ENCODE measurements at places on chromosomes 5 and 9.

- DNase-seq = no peak
Observed at GRCh38 chr9:98359569-98359968, 104.1 kb upstream of the TBC1D2 start.

DNA sequence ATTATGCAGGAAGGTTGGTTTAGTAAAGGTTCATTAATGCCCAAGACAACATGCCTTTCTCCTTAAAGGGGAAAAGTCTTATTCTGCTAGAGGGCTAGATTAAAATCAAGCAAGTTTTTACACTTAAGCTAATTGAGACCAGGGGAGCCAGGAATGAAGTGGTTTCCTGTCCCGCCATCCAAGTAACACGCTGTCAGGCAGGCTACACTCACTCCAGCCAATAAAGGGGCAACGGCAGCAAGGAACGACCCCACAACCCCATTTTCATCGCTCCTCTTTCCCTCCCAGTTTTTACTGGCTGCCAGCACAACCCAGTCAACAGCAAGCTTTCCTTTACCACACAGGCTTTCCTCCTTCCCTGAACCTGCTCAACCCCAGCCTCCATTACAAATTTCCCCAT lies 225.1 kb downstream of the DCP2 start:
- no peak for DNase-seq

DNA sequence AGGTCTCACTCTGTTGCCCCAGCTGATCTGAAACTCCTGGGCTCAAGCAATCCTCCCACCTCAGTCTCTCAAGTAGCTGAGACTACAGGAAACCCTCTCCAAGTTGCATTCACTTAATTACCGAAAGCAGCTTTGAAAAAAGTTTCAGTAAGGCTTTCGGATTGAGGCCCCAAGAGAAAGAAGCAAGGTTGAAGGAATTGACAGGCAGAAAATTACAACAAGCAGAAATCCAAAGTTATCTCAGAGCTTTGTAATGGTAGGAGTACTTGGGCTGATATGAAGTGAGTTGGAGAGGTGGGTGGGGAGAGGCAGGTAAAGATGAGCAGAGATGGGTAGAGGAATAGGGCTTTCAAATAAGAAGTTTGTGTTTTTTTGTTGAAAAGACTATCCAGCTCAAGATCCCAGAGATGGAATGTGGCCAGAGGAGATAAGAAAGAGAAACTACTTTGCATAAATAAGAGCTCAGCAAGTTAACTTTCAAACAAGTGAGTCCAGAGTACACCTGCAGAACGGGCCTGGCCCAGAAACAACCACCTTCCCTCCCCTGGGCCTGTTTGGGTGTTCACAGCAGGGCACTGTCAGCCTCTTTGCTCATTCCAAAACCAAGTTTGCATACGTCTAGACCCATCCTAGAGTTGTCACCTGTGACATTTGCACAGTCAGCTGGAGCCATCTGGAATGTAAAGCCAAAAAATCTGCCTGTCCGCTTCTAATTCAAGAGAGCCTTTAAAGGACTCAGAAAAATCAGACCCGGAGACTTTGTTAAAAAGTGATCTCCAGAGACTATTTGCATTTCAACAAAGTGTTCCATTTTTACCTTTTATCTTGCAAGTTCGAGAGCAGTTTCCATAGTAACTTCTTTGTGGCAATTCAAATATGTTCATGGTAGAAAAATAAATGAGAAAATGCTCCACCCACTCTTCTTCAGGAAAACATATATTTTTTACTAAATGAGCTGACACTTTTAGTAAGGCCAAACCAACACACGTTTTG lies 2.2 kb upstream of the CLINT1 start:
- DNase-seq = no peak

GRCh38 chr5:130350131-130350530 lies 445.9 kb downstream of the CHSY3 start:
- DNase-seq = no peak

DNA sequence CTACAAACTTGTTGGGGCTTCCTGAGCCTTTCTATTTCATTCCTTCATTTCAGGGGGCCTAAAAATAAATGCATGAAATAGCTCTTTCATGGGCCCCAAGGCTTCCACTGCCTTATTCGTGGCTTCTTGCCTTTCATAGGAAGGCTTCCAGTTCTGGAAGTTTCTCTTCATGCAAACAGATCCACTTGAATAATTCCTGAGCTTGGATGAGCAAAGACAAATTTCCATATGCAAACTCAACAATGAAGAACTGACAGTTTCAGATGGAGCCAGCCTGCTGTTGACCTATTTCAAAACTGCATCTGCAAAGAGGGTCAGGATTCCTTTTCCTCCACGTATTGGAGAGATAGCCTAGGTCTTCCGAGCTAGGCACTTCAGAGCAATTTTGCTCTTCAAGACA lies 142.1 kb downstream of the MLLT3 start:
- DNase-seq = no peak

- no peak for DNase-seq
Observed at GRCh38 chr9:105833271-105833975, 139.1 kb downstream of the TMEM38B start.

DNA sequence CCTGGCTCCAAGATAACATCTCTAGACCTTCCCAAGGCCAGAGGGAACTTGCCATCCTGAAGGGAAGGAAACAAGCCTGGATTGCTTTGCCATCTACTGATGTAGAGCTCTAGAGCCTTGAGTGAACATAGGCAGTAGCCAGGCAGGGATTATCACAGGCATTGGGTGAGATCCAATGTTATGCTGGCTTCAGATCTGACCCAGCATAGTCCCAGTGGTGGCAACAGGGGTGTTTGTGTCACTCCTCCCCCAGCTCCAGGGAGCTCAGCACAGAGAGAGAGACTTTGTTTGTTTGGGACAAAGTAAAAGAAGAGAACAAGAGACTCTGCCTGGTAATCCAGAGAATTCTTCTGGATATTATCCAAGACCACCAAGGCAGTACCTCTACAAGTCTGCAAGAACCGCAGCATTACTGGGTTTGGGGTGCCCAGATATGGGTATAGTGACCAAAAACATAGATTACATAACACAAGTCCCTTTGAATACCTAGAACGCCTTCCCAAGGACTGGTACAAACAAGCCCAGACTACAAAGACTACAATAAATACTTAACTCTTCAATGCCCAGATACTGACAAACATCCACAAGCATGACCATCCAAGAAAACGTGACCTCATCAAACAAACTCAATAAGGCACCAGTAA lies 137.6 kb upstream of the DAPK1 start:
- DNase-seq = no peak

- DNase-seq = no peak
Observed at GRCh38 chr5:22673131-22673530, 180.0 kb downstream of the CDH12 start.

DNA sequence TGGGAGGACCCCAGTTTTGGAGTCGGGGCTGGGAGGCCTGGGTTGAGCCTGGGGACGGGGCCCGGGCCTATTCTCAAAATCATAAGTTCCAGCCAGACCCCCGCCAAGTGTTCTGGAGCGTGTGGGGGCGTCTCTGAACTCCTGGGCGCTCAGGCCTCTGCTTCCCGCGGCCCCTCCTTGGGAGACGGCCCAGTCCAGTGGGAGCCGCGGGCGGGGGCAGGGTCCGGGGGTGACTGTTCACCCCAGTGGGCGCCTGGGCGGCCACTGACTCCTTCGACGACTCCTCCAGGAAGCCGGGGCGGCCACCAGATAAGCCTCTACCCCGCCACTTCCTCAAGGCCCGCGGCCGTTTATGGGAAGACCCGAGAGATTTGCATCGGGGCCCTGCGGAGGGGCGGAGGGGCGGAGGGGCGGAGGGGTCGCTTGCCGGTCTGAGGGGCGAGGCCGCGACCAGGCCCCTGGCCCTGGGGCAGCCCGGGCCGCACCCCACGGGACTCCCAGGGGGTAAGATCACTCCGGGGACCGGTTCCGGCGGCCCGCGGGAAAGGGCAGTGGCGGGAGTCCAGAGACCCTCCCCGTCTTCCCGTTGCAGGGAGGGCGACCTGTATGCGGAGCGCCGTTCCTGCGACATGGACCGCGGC lies 655 bp downstream of the TOR4A start:
- DNase-seq = no peak

DNA sequence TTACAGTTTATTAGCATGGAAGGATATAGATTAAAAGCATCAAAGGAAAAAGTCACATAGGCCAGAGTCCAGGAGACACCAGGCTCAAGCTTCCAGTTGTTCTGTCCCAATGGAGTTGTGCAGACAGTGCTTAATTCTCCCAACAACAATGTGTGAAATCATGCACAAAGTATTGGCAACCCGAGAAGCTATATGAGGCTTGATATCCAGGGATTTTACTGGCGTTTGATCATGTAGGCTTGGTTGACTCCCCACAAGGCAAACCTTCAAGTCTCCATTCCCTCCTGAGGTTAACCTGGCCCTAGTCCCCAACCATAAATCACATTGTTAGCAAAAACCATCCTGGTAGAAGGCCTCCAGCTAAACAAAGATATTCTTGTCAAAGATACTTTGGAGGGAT lies 141.5 kb downstream of the ADAMTS19 start:
- DNase-seq = no peak

DNA sequence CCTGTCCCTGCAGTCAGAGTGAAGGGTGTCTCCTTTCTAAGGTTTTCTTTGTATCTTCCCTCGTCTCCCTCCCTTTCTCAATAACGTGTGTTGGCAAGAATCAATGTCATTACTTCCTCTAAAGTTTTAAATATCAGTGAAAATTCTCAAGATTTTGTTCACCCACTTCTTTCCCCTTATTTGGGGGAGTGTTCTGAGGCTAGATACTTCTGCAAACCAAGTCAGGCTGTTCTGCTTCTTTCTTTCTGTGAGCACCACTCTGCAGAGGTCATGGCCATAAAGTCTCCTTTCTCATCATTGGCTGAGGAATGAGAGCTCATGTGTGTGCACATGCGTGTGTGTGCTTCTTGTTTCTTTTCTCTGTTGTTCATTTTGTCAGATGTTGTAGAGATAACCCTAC lies 26.6 kb upstream of the SPATA31C2 start:
- DNase-seq = no peak

- no peak for DNase-seq
Observed at GRCh38 chr5:125503946-125504345, 757.5 kb upstream of the ZNF608 start.

- no peak for DNase-seq
Observed at GRCh38 chr9:37806271-37806670, 5.7 kb downstream of the DCAF10 start.

- no peak for DNase-seq
Observed at GRCh38 chr5:77867914-77868313, 91.8 kb upstream of the TBCA start.

DNA sequence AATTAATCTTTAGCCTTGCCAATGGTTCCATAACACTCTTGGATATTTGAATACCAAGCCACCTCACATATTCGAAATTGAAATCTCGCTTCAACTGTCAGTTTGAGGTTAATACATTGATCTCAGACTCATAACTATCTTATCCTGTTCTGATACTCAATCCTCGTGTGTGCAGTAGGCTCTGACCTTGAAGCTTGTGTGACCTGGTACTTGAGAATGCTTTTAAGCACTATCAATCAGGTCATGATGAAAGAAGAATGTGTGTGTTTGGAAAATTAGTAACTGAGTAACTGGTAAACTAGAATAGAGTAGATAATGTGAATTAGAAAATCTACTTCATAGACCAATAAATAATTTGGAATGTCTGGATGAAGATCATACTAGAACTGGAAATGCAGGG lies 1266.7 kb downstream of the MAT2B start:
- no peak for DNase-seq

DNA sequence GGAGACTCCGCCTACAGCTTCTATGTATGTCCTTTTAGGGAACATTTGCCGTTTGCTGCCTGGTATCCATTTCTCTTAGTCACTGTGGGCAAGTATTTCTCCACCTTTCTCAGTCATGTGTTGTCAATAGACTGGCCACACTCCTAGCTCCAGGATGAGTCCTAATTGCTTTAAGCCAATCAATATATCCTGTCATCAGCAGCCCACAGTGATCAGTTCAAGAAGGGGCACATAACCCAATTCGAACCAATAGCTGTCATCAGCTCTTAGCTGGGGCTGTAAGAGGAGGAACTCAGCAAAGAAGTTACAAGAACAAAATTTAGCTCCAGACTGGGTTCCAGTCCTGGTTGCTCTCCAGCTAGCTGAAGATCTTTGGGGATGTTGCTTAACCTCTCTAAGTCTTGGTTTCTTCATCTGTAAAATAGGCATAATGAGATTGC lies 70.7 kb upstream of the MAN2A1 start:
- no peak for DNase-seq

- no peak for DNase-seq
Observed at GRCh38 chr5:180640611-180640860, 8.9 kb downstream of the FLT4 start.

DNA sequence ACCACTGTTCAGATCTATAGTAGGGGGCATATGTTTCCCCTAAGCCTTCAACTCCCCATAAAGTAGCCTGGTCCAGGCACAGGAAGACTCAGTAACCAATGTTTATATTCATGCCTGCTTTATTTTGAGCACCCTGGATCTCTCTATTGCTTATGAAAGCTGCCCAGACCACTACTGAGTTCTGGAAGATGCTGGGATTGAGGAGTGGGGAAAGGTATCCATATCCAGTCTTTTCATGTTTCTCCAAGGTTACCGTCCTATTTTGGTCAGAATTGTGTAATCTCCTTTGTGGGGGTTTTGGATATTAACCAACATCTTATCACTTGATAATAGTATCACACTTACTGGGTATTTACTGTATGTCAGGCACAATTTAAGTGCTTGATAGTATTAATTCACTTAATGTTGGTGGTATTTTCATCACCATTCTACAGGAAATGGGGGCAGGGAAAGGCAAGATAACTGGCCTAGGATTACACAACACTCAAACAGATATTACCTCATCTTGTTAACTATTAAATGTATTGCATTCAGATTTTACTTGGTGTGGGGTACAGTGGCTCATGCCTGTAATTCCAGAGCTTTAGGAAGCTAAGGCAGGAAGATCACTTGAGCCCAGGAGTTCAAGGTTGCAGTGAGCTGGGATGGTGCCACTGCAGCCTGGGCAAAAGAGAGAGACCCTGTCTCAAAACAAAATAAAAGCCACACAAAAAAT lies 36.3 kb downstream of the RUSC2 start:
- DNase-seq = peak; percentile 75

DNA sequence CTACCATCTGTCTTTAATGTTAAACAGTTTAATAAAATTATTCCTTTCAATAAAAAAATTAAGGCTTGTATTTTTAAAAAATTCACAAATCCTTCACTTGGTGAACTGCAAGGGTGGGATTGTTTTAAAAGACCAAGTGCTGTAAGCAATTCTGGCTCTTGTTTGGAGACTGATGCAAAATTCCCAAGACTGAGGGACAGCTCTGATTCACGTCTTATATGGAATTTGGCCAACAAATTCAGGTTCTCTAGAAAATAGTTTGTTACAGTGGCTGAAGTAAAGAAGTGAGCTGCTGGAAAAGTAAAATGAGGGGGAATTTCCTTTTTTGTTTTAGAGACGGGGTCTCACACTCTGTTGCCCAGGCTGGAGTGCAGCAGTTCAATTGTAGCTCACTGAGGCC lies 58.3 kb downstream of the PRELID2 start:
- DNase-seq = peak; percentile 77

GRCh38 chr5:172897481-172898217 lies 61.6 kb upstream of the RPL26L1 start:
- peak; percentile 97 for DNase-seq

Data from iris pigment epithelial cell (primary cell).